ENCODE measurements at places on chromosomes 5 and 9.

DNA sequence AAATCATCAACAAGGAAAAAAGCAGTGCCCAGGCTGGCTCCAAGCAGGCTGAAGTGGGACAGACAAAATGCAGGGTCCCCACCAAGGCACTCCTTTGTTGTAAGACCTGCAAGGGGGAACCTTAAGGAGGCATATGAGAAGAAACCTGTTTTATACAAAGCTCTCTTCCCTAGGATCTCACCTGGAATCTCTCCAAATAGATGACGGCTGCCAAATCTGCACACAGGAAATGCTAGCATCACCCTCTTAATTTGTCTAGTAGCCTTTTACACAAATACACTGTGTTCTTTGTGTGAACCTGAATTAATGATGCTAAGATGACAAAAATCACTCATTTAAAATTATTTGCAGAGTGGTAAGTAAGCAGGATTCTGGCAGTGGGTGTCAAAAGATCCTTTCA, 280.2 kb downstream of the SPOCK1 start:
- DNase-seq: no peak

GRCh38 chr9:69496846-69497450, 171.9 kb downstream of the ENTREP1 start:
- DNase-seq: no peak

DNA sequence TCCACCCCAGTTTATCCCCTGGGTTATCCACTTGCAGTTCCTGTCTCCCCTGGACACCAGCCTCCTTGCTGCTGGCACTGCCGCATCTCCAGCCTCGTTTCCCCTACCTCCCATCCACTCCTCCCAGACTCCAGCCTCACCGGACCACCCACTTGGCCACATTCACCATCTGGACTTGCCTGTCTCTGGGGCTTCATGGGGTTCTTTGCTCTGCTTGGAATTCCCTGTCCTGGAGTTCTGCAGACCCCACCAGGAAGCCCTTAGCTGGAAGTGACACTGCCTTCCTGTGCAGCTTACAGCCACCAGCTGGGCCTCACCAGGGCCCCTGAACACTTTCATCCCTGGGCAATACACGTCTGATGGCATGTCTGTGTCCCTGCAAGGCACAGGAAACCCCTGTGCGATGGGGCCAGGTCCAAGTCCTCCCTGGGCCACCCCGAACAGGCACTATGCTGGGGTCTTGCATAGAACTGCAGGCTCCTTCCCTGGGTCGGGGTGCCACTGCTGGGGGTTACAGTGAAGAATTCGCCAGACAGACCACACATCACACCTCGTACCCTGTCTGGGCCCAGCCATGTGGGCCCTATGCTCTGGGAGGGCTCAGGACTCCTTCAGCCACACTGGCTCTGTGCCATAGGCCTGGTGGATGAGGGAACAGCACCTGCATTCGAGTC, 3.0 kb downstream of the FLT4 start:
- no peak for DNase-seq

DNA sequence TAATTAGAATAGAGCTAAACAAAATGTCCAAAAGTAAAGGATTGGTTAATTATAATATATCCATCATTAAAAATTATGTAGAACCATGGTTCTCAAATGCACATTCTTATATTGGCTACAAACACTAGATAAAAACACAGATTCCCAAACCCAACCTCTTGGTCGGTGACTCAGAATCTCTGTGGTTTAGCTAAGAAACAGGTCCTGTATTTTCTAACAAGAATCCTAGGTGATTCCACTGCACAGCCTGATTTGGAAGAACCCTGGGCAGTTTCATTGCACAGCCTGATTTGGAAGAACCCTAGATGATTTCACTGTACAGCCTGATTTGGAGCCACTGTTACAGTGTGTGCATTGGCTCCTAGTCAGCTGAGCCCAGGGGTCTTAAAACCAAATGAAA, 67.9 kb downstream of the KIAA1958 start:
- DNase-seq: no peak

GRCh38 chr5:73606206-73606753, 19.7 kb upstream of the ARHGEF28 start:
- no peak for DNase-seq

DNA sequence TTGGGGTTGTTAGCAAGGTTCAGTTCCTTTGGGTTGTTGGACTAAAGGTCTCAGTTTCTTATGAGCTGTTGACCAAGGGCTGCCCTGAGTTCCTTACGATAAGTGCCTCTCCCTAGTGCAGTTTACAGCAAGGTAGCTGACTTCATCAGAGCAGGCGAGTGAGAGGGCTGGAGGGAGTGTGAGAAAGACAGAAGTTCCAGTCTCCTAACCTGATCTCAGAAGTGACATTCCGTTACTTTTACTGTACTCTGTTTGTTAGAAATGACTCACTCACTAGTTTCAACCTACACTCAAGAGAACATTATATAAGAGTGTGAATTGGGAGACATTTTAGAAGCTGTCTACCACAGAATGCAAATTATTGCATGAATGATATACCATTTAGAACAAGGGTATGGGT, 21.2 kb upstream of the IL31RA start:
- DNase-seq: no peak
